Activated naive CD4-positive, alpha-beta T cell (primary cell): ENCODE measurements at places on chromosomes 5 and 9.

GRCh38 chr5:98769959-98770208 is 3.6 kb upstream of the RGMB start:
- DNase-seq = no peak

DNA sequence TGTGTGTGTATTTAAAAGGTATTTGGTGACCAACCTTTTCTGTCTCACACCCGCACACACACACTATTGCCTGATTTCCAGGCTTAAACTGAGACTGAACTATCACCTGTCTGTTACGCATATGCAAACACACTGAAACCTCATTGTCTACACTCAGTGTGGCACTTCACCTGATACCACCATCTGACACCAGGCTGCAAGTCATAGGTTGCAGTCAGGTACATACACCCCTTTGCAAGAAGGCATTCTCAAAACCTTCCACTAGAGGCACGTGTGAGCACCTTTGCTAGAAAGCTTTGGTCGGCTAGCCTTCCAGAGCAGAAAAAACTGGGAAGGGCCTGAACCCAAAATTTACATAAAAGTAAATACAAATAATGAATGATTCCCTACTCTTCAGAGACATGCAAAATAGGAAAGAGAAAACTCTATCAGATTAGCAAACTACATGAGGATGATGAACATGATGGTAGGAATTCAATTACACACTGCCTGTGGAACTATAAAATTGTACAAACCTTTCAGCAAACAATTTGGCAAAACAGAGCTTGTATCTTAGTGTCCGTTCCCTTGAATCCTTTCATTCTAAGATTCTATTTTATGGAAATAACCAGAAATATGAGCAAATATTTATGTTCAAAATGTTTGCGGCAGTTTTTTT is 5.9 kb upstream of the FOXD1 start:
- DNase-seq = no peak

- DNase-seq = no peak
These were observed 25.7 kb downstream of the SLC1A1 start for GRCh38 chr9:4515958-4516375.

- DNase-seq = no peak
These were observed 146.6 kb downstream of the MAN2A1 start for GRCh38 chr5:109836280-109836679.

- no peak for DNase-seq
These were observed 170.9 kb downstream of the FRMD3 start for GRCh38 chr9:83367326-83367725.

- DNase-seq = no peak
These were observed 228.6 kb downstream of the SLF1 start for GRCh38 chr5:94847019-94847418.

DNA sequence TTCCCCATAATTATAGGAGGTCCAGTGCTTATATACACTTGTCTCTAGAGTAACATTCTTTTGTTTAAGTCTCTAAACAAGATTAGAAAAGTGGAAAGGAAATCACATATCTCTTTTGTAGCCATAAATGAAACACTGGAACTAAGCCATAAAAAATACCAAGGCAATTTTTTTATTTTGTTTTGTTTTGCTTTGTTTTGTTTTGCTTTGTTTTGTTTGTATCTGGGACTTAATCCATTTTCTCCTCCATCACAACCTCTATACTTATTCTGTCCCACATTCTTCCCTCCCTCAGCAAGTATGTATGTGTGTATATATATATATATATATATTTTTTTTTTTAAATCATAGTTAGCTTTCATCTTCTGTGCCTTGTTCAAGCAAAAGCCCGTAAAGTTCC is 436.6 kb upstream of the MPDZ start:
- no peak for DNase-seq
